ENCODE measurements at places on chromosomes 2 and 18. TPM values are rescaled to one million over a fixed set of nuclear protein-coding genes. Genes with fewer than 3 reads are reported as not detected.

DNA sequence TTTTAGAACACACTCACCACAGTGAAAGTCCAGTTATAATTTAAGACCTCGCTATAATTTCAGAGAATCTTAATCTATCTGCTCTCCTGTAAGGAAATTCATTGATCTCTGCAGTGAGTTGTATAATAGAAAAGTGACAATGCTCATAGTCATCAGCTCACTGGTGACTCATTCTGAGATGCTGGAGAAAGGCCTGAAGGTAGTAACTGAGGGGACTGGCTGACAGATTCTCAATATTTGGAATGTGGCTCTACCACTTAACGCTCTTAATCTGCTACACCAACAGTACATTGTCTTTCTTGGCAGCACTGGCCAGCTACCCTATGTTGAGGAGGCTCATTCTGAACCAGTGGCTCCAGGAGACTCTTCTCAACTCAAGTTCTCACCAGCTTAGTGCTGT is 246.1 kb downstream of the RPRM start:
- DNase-seq, result no peak

Gene DYNAP
- polyA plus RNA-seq, result 0.07 TPM

- DNase-seq, result no peak
These were observed 64.1 kb upstream of the RAPGEF4 start for GRCh38 chr2:172671501-172671900.

Gene KIAA2012
- polyA plus RNA-seq, result 0.20 TPM
